ENCODE measurements at places on chromosomes 1 and 21. TPM values are rescaled to one million over a fixed set of nuclear protein-coding genes. Genes with fewer than 3 reads are reported as not detected.

Gene RNU5D-1
- total RNA-seq: not detected

Gene CA14
- 1.0 TPM for total RNA-seq

DNA sequence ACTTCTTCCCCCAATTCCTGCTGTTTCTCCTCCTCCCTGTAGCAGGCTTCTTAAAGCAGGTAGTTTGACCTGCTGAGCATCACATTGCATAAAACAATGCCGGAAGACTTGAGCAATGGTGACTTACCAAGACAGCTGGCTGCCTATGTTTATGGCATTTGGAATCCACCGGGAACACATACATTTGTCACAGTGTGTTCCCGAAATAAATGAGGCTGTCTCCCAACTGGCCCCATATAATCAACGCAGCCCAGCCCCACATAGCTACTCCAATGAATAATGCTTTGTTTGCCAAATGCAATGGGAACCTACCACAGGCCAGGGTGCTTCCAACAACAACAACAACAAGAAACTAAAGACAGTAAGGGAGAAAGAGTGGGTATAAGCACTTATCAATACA, 186.1 kb upstream of the MAP1LC3C start:
- H3K27ac ChIP-seq: no peak overlapping the region
- no peak overlapping the region for H3K4me3 ChIP-seq
- no peak for DNase-seq
- H3K36me3 ChIP-seq: no peaks in the 10 kb centered on the region

DNA sequence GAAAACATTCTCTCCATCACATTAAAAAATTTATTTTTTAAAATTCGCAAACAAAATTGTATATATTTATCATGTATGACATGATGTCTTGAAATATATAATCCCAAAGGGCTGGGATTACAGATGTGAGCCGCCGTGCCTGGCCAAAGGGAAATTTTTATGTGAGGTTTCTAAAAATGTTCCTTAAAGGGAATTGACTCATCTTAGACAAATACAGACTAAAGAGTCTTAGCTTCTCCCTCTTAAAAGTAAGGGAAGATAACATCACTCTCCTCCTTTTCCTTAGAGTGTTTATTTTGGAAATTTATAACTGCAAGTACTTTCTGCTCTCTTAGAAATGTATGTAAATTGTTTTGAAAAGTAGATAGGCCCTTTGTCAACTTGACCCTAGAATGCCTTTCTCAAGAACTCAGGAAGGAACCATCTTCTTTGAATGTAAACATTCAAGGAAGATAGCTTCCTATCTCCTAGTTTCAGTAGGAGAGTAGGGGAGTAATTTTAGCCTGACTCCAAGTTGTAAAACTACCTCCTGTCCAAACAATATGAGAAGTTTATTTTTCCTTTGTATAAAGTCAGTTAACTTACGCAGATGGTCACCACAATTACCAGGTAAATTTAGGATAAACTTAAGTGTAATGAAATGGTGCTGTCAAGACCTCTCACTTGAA, 59.5 kb downstream of the C21orf91 start:
- H3K4me1 ChIP-seq: no peaks in the 10 kb centered on the region
- no peak overlapping the region for H3K27ac ChIP-seq
- H3K4me3 ChIP-seq: no peak overlapping the region
- DNase-seq: no peak

- H3K4me1 ChIP-seq: no peaks in the 10 kb centered on the region
- H3K27ac ChIP-seq: no peak overlapping the region
- DNase-seq: no peak
- no peaks in the 10 kb centered on the region for H3K27me3 ChIP-seq
These were observed 66.1 kb downstream of the NCAM2 start for GRCh38 chr21:21064353-21064752.

Gene RXRG
- 3.9 TPM for total RNA-seq

DNA sequence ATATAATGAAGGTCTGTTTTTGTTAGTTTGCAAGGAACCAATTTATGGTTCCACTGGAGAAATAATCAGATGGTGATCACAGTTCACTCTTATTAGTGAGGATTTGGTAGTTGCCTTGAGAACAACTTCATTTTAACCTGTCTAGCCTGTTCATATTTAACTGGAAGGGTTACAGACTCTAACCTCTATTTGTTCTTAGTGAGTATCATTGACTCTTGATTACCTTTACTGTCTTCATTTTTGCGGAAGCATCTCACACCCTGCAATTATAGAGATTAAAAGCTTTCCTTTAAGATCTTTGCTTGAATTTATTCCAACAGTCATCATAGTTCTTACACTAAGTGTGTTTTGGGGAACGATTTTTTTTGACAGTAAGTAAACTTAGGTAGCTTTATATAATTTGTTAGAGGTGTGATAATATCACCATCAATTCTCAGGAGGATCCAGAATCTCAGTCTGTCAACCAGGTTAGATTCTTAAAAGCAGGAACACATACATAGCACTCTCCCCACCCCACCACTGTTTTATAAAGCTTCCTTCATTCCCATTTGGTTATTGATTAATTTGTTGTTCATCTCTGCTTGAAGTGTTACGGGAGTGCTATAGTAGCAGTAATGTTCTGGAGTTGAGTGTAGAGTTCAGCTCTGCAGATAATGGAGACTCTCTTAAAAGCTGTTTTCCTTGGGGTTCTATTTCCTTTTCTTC, 30.1 kb downstream of the B3GALT2 start:
- no peak for DNase-seq
- no peaks in the 10 kb centered on the region for H3K27me3 ChIP-seq
- peaks cover 10% of the 10 kb centered on the region for H3K36me3 ChIP-seq
- H3K4me3 ChIP-seq: no peak overlapping the region
- H3K27ac ChIP-seq: no peak overlapping the region

- no peaks in the 10 kb centered on the region for H3K36me3 ChIP-seq
- no peaks in the 10 kb centered on the region for H3K27me3 ChIP-seq
- no peak for DNase-seq
- H3K4me1 ChIP-seq: no peaks in the 10 kb centered on the region
- H3K4me3 ChIP-seq: no peak overlapping the region
These were observed 105.7 kb upstream of the CASZ1 start for GRCh38 chr1:10901891-10902805.

All from esophagus muscularis mucosa (tissue), 4 donors.